Fibroblast of the aortic adventitia (primary cell): ENCODE measurements at places on chromosomes 6 and 20. TPM values are rescaled to one million over a fixed set of nuclear protein-coding genes. Genes with fewer than 3 reads are reported as not detected.

GGT7 gene
- 5.2 and 6.5 TPM in 2 replicates for total RNA-seq

RBM38 gene
- total RNA-seq = 2.0 and 6.1 TPM in 2 replicates

GABRR2 gene
- total RNA-seq = 0.09 TPM in 1 of 2 replicates, not detected in the other

CDH26 gene
- 0.09 TPM in 1 of 2 replicates, not detected in the other for total RNA-seq

ANKRD66 gene
- total RNA-seq = not detected in 2 replicates

WFDC11 gene
- total RNA-seq = not detected in 2 replicates

NHLRC1 gene
- total RNA-seq = 2.1 and 3.0 TPM in 2 replicates
